ENCODE measurements at places on chromosomes 16 and 17. TPM values are rescaled to one million over a fixed set of nuclear protein-coding genes. Genes with fewer than 3 reads are reported as not detected.

DNA sequence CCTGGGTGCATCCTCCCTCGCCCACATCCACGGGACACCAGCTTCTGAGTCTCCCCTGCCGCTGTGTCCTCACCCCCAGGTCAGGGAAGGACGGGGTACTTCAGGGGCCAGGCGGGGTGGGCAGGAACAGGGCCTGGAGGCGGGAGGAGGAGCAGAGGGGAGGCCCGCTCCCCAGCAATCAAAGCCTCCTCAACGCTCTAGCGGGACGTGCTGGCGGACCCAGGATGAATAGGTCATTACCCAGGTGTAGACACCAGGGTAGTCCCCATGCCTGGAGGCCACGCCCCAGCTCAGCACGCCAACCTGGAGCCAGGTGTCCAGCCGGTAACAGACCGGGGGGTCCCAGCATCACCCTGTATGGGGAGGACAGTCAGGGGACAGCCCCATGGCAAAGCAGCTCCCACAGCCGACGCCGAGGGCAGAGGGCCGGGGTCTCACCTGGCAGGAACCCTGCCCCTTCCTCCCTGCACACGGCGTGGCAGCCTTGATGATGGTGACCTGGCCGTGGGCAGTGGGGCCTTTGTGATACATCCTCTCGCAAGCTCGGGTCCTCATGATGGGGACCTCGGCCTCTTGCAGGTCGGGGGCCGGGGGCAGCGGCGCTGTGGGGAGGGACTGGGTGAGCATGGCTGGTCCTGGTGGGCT is 24.2 kb downstream of the TPSD1 start:
- DNase-seq, result no peak

The WFDC1 gene
- not detected for total RNA-seq

DNA sequence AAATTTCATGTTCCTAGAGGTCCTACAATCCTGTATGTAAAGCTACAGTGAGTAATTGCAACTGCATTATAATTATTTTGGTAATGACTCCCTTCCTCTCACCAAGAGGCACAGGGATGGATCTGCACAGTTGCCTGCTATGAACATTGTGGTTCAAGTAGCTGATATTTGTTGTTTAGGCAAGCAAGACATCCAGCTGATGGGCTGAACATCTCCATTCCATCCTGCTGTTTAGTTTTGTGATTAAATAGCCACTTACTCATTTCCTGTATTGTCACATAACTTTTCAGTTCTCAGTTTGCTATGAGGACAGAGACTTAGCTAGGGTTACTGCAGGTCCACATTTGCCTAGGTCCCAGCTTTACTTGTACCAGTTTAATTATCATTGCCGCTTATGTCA is 181.2 kb upstream of the TBX2 start:
- no peak for DNase-seq

The RCVRN gene
- total RNA-seq, result not detected

The HBM gene
- total RNA-seq, result not detected

GRCh38 chr17:12727076-12727760 is 61.5 kb downstream of the MYOCD start:
- DNase-seq, result no peak

DNA sequence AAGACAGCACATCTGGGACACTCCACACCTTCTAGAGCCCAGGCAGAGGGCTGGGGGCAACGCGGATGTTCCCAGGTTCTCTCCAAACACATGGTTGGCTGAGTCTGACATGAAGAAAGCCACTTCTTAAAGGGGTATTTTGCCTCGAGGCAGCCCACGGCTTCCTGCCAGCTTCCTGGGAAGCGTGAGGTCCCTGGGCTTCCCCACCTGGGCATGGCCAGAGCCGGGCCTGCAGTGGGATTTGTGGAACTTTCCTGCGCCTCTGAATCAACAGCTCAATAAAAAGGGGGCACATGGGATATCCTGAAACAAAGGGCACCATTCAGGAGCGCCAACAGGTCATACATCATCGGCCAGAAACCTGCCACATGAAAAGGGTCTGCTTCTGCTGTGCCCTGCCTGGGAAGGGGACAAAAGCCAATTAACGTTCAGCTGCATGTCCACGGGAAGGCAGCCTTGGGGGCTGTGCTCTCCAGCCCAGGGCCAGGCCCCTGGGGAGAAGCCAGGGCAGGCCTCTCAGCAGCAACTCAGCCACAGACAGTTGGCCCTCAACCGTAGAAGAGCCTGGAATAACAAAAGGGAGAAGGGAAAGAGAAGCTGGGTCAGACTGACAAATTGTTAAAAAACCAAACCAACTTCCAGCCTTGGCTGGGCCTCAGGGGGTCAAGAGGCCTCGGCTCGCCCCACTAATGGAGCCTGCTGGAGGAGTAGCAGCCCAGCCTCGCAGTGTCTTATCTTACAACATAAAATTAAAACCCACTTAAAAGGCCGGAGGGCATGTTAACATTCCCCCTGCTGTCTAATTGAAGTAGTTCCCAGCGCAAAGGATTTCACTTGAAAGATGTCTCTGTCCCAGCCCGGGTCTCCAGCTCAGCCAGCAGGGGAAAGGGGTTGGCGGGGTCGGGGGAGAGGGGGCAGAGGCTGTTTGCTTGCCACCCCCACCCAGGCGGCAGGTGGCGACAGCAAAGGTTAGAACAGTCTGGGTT is 34.2 kb downstream of the TBX4 start:
- DNase-seq, result no peak

DNA sequence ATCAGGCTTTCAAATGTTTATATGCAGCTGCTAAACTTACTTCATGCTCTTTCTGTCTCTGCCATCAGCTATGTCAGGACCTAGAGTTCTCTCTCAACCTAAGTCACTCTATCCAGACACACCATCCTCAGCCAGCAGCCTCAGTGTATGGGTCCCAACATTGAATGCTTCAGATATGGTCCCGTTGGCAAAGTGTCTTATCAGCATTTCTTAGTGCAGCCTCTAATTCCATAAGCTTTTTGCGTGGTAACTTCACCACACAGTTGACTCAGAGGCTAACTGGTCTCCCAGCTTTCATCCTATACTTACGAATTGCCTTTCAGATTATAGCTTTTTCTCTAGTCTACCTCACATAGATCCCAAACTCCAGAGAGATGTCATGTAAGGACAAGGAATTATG is 402.9 kb upstream of the EEF2KMT start:
- no peak for DNase-seq

The CD300E gene
- 0.93 TPM for total RNA-seq

- DNase-seq, result no peak
These were observed 415.0 kb upstream of the MAF start for GRCh38 chr16:80015566-80015965.

GRCh38 chr16:68126395-68126794 is 41.2 kb downstream of the NFATC3 start:
- DNase-seq, result no peak

The CETP gene
- total RNA-seq, result not detected

- no peak for DNase-seq
These were observed 29.9 kb upstream of the OR1G1 start for GRCh38 chr17:3157218-3157617.

The PRSS27 gene
- 0.44 TPM for total RNA-seq

GRCh38 chr17:27946513-27946912 is 53.3 kb upstream of the LYRM9 start:
- no peak for DNase-seq

DNA sequence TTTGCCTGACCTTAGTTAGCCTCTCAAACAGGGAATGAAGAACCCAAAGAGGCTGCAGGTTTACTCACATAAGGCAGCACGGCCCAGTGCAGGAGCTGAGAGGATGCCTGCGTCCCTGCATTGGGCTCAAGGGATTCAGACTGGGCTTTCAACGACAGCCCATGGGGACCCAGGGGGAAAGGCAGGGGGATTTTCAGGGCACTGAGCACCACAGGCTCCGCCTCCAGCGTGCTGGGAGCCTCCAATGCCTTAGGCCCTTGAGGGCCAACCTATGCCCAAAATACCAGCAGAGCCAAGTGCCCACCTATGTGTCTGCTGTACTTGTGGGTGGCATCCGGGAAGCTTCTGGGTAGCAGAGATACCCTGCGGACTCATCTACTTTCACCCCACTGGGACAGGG is 22.3 kb downstream of the DCAKD start:
- no peak for DNase-seq

The CNGB1 gene
- not detected for total RNA-seq

- no peak for DNase-seq
These were observed 10.9 kb upstream of the ARL2BP start for GRCh38 chr16:57233944-57234706.

DNA sequence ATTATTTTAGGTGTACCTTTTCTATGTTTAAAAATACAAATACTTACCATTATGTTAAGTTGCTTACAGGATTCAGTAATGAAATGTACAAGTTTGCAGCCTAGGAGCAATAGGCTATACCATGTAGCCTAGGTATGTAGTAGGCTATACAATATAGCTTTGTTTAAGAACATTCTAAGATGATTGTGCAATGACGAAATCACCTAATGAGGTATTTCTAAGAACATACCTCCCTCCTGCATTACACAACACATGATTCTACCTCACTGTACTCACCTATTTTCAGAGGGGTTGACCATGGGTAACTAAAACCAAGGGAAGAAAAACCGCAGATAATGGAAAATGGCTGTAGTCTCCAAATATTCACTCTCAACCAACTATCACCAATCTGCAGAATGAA is 35.3 kb upstream of the TBC1D3K start:
- DNase-seq, result no peak

GRCh38 chr17:51947160-51947735 is 211.3 kb downstream of the CA10 start:
- no peak for DNase-seq

GRCh38 chr17:80248894-80249710 is 11.6 kb upstream of the RNF213 start:
- no peak for DNase-seq

DNA sequence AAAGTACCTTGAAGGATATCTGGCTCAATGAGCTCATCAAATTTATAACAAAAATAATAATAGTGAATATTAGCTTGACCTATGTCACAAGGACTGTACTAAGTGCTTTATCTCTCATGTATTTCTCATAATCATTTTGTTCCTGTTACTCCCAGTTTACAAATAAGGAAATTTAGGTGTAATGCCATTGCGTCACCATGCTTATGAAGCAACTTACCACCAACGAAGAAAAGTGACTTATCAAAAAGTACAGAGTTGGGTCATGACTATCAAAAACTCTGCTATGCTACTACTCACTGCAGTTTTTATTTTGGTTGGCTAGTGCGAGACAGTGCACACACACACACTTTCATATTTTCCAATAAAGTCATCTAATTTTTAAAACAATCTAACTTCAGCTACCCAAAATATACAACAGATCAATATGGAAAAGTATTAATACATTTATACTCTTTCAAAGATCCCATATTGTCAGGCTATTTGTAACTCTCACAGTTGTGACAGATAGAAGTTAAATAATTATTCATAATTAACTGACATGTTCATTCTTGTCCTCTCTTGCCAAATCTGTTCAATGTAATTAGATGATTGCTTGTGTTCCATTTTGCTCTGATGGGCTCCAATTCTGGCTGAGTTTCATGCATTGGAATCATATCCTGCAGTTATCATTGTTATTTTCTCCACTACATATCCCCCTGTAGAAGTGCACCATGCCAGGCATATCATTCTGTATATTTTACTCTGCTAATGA is 119.4 kb downstream of the KCNJ2 start:
- no peak for DNase-seq

- DNase-seq, result no peak
These were observed 12.8 kb upstream of the RANGRF start for GRCh38 chr17:8275421-8276290.

DNA sequence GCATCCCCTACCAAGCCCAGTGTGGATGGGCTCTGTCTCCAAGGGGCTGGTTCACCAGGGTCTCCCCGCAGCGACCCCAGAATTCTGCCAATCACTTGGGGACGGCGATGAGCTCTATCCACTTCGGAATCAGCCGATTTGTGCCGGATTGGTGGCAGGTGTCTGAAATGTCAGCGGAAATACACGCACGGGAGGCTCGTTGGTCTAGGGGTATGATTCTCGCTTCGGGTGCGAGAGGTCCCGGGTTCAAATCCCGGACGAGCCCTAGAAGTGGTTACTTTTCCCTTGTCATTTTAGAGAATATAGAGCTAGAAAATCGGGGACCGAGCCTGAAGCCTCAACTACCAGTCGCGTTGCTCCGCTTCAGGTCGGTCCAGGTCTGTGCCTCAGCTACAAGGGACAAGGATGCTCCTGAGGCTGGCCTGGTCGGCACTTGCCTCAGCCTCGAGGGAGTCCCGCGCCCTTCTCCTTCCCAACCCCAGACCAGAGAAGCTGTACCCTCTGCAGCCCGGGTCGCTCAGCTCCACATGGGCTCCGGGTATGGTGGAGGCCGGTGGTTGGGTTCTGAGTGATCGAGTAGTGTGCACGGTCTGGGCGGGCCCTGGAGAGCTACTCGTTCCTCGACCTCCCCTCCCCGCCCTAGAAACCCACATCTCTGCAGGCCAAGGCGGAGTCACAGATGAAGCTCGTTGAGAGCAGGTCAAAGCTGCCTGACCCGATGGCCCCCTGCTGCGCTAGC is 16.0 kb upstream of the OR1F1 start:
- DNase-seq, result peak; percentile 19

- DNase-seq, result no peak
These were observed 1.4 kb upstream of the UNK start for GRCh38 chr17:75783069-75783783.

DNA sequence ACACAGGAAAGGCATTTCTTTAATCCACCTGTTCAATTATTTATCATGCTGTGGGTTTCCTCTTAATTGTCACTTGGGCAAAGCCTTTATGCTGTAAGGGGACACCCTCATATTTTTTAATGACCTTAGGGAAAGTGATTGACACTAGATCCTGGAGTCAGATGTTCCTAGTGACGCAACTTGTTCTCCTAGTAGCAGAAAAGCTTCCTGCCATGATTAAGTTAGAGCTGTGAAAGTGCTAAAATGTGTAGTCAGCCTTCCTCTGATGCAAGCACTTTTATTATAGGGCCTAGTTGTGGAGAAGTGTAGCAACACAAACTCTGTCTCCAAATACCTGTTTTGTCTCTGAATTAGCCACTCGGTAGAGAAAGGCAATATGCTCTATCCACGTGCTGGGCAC is 12.3 kb downstream of the TMEM100 start:
- DNase-seq, result no peak

DNA sequence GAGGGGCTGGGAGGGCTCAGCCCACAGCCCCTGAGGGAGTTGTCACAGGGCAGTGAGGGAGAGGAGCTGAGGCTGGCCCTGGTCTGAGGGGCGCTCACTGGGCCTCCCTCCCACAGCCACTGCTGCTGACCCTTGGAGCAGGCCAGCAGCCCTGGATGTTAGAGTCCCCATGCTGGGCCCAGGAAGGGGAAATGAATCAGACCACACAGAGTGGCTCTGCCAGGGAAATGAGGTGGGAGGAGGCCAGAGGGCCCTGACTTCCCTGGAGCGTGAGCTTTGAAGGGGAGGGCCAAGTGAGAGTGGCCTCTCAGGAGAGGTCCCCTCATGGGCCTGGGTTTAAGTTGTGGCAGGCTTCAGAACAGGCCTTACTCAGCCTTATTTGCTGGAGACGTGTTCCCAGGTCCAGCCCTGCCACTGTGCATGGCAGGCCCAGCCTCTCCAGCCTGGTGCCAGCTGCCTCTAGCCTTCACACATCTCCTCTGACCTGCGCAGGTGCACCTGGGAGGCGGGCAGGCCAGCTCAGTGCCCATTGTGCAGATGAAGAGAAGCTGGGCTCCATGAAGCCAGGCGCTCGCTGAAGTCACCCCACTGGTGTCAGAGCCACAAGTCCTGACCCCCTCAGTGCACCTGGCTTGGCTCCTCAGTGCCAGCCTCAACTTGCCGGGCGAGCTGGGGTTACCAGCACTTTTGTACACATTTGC is 15.4 kb downstream of the GPT2 start:
- no peak for DNase-seq

The AGRP gene
- total RNA-seq, result not detected

GRCh38 chr16:27598931-27599565 is 49.1 kb downstream of the KATNIP start:
- no peak for DNase-seq

GRCh38 chr17:31318851-31319661 is 2.4 kb downstream of the EVI2A start:
- DNase-seq, result no peak

The CANT1 gene
- total RNA-seq, result 28.3 TPM
